ACHN (cell line): ENCODE measurements at places on chromosomes 7 and 10.

- DNase-seq = no peak
Observed at GRCh38 chr10:114584419-114584818, 73.7 kb downstream of the ABLIM1 start.

DNA sequence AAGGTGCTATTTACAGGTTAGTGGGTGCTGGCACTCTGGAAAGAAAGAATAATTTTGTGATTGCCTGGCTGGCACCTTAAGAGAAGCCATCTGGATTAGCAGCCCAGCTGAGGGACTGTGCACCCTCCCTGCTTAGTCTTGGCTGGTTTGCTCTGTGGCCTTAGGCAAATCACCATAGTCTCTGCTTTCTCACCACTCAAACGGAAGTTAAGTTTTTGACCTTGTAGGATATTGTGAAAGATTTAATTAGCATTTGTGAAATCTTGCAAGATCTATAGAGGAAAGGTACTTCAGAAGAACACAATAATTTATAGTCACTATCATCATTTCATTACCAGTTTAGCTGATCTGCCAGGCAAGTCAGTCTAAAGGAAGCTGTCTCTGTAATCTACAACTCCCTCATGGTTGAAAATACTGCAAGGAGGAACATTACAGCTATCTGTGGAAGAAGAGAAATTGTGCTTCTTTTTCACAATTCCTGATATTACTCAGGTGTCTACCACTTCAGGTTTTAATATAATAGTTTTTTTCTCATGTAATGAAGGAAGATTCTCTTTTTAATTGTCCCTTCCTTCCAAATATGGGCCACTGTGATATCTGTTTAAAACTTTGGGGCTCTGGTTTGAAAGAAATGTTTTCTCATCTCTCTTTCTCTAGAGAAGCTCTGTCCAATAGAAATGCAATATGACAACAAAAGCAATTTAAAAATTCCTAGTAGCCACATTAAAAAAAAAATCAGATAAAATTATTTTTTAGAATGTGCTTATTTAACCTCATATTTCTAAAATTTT, 219.6 kb downstream of the PTEN start:
- DNase-seq = no peak

- peak; percentile 75 for DNase-seq
Observed at GRCh38 chr10:31083765-31084184, 52.1 kb upstream of the ZNF438 start.

GRCh38 chr7:51328351-51328801, 11.8 kb upstream of the COBL start:
- no peak for DNase-seq

DNA sequence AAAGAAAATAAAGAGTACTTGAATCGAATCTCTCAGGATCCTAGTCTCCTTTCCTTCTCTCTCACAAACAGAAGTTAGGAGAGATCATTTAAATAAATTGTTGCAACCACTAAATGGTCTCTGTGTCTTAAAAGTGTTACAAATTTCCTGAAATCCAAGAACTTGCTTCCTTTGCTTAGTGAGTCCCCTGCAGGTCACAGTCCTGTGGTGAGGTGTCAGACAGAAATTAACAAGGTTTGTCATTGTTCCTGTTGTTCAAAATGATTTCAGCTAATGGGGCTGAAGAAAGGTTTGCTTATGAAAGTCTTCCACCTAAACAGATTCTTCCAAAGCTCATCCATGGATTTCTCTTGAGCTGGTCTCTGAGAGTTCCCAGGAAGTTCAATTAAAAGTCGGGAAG, 151.6 kb upstream of the SLC26A5 start:
- DNase-seq = no peak

DNA sequence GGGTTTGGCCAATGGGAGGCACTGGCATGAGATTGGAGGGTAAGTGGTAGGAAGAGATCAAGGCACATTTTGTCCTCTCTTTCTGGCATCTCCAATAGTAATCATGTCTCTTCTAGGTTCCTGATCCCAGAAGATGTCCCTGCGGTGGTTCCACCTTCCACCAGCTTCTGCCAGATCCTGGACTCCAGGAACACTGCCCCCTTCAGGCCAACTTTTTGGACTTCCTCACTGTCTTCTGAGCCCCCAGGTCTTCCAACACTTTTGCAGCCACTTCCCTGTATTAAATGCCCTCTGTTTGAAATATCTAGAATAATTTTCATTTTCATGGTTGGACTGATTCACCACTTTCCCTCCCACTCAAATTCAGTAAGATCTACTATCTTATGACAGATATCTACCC, 60.9 kb downstream of the BAMBI start:
- DNase-seq = no peak

DNA sequence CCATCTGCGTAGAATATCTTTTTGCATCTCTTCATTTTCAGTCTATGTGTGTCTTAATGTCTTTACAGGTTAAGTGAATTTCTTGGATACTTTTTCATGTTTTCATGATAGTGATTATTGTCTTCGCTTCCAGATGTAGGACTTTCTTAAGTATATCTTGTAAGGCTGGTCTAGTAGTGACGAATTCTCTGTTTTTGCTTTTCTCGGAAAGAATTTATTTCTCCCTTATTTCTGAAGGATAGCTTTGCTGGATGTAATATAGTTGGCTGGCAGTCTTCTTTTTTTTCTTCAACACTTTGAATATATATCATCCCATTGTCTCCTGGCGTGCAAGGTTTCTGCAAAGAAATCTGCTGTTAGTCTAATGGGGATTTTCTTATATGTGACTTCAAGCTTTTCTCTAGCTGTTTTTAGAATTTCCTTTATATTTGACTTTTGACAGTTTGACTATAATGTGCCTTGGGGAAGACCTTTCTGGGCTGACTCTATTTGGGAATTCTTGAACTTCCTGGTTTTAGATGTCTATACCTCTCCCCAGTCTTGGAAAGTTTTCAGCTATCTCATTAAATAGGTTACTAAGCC, 14.3 kb downstream of the GTPBP4 start:
- DNase-seq = no peak

- DNase-seq = peak; percentile 64
Observed at GRCh38 chr10:88389456-88389855, 193.7 kb downstream of the RNLS start.

DNA sequence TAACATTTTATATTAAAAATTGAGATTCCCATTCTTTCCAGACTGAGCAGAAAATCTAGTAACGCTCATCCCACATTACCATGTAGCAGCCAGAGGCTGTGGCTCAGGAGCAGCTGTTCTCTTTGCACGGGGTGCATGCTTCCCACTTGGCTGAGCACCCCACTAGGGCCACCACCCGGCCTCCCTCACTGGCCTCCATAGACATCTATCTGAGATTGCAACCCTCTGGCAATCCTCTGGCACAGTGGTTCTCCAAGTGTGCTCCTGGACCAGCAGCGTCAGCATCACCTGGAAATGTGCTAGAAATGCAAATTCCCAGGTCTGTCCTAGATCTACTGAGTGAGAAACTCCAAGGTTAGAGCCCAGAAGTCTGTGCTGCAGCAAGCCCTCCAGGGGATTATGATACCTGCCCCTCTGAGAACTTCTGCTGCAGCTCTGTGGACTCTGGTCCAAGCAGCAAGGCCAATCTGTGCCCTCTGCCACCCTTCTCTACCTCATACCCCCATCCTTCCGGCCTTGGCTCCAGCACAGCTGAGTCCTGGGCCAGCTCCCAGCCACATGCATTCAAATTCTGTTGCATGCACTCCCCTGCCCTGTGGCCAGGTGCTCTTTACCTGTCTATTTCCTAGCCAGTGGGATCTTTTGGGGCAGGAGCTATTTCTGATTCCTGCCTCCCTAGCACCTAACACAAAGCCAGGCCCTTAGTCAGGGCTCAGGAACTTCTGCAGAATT, 301.5 kb downstream of the GRID1 start:
- DNase-seq = no peak

GRCh38 chr7:28748933-28749584, 209.1 kb downstream of the TRIL start:
- peak; percentile 88 for DNase-seq
